ENCODE measurements at places on chromosomes 6 and 20. TPM values are rescaled to one million over a fixed set of nuclear protein-coding genes. Genes with fewer than 3 reads are reported as not detected.

Gene EDN3
- 0.71 TPM for total RNA-seq

Gene ENPP4
- 39.5 TPM for total RNA-seq

- DNase-seq: no peak
Observed at GRCh38 chr20:36214684-36215256, 21.5 kb upstream of the AAR2 start.

DNA sequence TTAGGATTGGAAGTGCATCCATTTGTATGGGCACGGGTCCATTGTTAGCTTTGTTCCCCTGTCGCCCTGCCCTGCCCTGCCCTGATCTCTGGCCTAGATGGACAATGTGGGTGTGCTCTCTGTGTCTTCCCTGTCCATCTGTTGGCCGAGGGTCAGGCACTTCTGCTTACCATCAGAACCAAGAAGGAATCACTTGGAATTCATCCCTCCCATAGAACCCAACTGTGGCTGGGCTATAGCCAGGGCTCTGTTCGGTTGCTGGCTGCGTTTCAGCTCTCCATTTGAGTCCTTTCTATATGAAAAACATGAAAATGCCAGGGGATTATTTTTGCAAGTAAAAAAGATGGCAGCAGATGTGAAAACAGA, 26.6 kb upstream of the TULP4 start:
- peak; percentile 43 for DNase-seq

DNA sequence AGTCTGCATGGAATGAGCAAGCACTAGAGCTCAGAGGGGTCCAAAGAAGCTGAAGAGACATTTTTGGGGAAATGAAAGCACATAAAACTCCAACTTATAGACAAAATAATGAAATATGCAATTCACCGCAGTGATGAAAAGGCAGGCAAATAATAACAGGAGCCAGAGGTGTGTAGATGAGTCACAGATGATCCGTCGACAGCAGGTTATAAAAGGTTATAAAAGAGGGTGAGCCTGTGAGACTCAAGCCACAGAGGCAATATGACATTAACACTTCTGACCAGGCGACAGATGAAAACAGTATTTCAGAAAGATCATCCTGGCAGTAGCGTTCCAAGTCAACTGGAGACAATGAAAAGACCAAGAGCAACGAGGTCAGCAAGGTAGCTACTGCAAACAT, 35.8 kb upstream of the ANKRD60 start:
- DNase-seq: no peak

Gene MATN4
- not detected for total RNA-seq

- DNase-seq: no peak
Observed at GRCh38 chr20:5834436-5835005, 84.3 kb downstream of the SHLD1 start.

GRCh38 chr20:22285555-22285954, 298.8 kb downstream of the FOXA2 start:
- no peak for DNase-seq

Gene HLA-C
- 80.4 TPM for total RNA-seq

GRCh38 chr20:49203746-49204145, 15.5 kb upstream of the DDX27 start:
- no peak for DNase-seq

DNA sequence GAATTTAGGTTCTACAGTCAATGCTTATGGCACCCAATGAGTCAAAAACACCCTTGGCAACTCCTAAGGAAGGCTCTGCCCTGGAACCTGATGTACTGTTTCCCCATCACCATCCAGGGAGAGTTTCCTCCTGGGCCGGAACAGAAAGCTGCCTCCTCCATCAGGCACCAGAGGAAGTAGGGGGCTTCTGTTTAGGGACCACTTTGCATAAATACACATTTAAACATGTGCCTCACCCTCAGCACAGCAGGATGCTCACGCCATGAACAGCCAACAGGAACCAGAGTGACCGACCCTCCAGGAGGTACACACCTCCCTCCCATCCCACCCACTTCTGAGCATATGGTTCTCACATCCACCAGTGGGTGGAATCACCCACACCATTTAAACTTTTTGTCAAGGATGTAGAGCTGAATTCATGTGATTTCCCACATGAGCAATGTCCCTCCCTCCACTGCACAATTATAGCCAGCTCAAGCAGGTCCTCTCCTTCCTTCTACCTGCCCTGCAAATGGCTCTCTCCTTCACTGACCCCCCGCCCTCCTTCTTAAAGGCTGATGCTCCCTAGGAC, 14.8 kb downstream of the DDRGK1 start:
- no peak for DNase-seq

Gene CLDN20
- 1.2 TPM for total RNA-seq

DNA sequence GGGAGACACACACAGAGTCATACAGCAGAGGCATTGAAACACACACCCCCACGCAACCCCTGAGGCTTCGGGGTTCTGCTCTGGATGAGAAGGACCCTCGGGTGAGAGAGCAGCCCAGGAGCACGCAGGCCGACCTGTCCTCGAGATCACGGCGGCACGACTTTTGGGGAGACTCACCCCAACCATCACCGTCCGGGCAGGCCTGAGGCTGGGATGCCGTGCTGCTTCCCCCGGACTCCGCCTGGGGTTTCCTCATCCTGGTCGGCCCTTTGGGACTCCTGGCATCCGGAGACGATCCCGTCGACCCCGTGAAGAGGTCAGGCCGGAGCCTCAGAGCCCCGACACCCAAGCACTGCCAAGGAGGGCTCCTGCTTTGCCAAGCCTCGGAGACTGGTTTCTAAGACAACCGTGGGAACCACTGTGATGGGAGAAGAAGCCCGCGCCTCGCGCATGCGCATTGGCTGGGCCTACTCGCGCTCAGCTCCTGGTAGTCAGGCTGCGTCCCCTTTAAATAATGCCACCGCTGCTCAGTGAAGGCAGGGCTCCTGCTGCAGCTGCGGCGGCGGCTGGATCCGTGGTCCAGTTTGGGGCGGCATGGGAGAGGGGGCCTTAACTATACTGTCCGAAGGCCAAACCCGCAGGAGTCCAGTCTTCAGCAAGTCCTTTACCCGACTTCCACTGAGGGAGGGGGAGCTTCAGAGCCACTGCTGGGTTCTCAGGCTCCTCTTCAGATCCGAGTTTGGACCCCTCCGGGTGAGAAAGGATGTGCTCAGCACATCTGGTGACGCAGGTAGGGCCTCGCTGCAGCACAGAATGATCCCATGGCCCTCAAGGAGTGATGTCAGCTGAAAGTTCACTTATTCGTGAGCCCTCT, 171.4 kb upstream of the ZNF337 start:
- DNase-seq: peak; percentile 88

Gene VSTM2L
- total RNA-seq: 86.5 TPM

Gene SYCP2
- total RNA-seq: 12.5 TPM
